ENCODE measurements at places on chromosomes 7 and 10.

DNA sequence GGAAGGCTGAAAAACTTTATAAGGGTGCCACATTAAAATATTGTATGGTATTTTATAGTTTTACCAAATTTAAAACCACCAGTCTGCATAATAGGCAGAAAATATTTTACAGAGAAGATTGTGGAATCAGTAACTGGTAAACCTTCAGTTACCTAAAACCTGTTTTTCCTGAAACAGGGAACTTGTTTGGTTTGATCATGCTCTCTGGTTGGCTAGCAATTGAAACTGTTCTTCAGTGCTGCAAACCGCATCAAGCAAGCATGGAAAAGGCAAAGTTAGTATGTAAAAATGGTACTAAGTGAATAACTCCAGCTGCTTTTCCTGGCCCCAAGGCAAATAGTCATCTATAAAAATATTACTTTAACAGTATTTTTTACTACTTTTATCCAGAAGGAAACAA, 316.9 kb upstream of the LRRN3 start:
- DNase-seq: no peak

- DNase-seq: no peak
Measured at GRCh38 chr10:30460121-30460520, 26.1 kb downstream of the MAP3K8 start.

DNA sequence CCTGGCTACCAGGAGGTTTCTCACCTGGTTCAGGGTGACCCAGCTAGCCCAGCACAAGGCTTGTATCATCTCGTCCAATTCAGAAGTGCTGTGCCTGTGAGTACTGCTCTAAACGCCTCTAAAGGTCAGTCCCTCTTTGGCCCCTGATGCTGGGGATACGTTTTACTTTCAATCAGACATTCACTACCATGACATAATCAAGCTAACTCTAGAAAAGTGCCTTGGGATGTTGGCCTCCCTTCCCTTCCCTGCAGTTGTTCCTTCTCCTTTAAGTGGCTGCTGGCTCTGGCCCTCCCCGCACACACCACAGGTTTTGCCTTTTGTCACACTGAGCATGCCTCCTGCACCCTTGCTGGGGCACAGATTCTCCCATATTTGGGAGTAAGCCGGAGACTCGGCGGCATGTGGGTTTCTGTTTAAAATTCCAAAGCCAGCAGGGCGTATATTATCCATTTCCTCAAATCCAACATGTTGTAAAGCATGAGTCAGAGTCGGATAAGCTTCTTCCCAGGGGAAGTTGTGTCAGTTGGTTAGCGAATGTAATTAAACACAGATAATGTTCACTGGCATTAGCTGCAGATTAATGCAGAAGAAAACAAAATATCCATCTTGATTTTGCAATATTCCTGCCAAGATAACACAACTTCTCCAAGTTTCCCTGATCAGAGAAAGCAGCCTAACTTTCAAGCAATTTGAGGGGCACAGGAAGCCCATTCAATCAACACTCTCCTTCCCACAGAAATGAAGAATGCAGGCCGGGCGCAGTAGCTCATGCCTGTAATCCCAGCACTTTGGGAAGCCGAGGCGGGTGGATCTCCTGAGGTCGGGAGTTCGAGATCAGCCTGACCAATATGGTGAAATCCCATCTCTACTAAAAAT, 31.8 kb upstream of the VCL start:
- peak; percentile 32 for DNase-seq

DNA sequence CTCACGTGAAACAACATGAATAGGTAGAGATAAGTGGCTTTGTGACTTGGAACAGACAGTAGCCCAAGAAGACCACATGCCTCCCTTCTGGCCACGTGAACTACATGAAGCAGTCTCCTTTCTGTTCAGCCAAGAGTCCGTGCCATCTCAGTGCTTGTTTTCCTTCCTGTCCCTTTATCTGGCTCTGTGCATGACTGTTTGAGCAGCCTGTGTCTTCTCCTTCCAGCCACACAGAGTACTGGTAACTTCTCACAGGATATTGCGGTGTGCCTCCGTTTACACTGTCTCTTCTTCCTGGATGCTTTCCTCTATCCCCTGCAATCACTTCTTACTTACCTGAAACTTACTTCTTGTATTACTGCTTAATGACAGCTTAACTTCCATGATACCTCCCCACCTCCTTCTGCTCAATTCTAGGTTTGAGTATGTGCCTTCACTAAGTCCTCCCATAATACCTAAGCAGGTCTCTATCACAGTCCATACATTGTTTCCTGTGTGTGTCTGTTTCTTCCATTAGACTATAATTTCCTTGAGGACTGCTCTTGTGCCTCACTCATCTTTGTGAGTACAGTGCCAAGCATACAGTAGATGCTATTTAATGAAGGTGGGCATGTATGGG, 748.7 kb downstream of the AUTS2 start:
- no peak for DNase-seq

- no peak for DNase-seq
Measured at GRCh38 chr10:4733150-4733842, 92.7 kb upstream of the AKR1E2 start.

- DNase-seq: no peak
Measured at GRCh38 chr10:109978481-109978880, 29.3 kb upstream of the ADD3 start.

- DNase-seq: no peak
Measured at GRCh38 chr7:137402536-137403352, 59.2 kb upstream of the PTN start.

GRCh38 chr10:74096777-74097176, 53.9 kb downstream of the AP3M1 start:
- no peak for DNase-seq

- no peak for DNase-seq
Measured at GRCh38 chr10:62333135-62333889, 40.9 kb upstream of the ZNF365 start.

- no peak for DNase-seq
Measured at GRCh38 chr7:64183126-64183742, 23.8 kb upstream of the ZNF735 start.

DNA sequence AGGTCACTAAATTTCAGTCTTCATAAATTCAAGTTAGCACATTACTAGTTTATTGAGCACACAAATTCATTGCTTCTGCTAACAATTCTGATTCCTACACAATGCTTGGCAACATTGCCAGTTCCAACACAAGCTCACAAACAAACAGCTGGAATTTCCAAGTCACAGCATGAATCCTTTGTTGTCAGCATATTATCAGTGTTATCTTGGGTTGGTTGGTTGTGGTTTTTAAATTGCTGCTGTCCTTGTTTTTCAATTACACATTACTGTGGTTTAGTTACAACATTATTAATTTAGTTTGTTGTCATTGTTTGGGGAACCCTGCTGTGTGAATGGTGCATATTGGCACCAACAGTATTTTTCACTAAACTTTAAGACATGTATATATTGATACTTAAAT, 86.0 kb upstream of the ARID5B start:
- no peak for DNase-seq

DNA sequence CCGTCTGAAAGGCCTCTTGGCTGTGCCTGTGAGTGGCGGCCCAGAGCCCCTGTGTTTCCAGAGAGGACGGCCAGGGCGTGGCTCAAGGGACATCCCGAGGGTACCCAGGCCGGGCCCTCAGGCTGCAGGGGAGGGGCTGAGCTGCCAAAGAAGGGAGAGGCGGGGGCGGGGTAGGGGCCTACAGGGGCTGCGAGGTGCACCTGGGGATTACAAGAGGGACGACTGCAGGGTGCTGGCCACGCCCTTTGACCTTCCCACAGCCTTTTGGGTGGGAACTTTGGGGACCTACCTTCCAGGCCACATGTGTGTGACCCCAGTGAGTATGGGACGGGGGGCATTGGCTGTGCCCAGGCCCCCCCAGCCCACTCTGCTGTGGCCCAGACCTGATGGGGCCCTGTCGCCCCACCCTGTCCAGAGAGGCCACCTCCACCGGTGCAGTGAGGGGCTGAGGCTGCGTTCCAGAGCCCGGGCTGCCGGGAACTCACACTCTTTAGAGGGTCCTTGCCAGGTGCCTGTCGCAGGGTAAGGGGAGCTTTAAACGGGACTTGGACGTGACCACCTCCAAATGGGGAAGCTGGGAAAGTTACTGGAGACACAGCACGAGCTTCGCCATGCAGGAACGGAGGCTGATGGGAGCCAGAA, 19.0 kb upstream of the NKX6-2 start:
- no peak for DNase-seq

DNA sequence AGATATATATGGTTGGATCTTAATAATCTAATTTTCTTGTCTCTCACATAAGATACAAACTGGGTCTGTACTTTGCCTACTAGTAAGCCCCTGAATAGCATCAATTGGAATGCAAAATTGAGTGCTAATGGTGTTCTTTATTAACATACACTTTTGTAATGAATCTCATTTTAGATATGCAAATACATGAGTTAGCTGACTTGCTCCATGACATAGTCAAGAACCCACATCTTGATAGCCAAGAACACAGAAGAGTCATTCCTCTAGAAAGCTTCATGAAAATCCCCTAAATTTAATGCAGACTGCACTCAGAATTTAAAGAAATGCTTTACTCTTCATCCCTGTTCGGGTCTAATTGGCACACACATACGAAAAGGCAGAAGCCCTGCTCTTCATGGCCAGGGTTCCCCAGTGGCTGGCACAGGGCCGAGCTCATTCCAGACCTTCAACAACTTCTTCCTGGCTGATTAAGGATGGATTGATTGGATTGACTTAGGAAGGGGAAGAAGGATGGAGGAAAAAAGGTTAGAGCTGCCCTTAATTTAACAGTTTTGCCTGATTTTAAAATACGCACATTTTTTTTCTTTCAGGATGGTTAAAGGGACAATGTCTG, 431.1 kb upstream of the KLF6 start:
- no peak for DNase-seq

- no peak for DNase-seq
Measured at GRCh38 chr7:155122831-155123230, 52.7 kb downstream of the HTR5A start.

DNA sequence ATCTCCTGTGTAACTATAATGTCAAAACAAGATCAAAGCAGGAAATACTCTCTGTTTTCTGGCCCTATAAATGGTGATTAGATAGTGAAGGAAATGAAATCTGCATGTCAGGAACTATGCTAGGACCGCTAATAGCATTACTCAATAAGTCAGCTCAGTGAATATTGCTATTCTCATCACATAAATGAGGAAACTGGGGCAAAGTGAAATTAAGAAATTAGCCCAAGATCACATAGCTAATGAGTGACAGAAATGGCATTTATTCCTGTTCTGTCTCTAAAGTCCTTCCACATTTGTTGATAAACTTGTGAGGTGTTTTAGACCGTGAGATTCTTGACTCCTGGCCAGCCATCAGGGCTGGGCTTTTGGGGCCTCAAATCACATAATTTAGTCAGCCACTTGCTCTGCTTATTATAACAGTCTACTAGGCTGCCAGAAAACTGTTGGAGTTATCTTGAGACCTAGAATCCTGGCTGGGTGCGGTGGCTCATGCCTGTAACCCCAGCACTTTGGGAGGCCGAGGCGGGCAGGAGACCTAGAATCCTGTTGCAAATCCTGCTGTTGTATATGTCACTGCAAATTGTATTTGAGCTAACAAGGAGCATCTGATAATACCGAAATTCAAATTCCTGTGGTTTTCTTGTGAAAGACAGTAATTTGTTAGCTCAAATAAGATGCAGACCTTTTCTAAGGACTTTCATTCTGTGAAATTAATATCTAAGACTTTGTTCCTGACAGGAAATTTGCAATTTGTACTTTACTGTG, 66.5 kb upstream of the SHTN1 start:
- DNase-seq: no peak

- no peak for DNase-seq
Measured at GRCh38 chr7:29569648-29570047, 6.0 kb downstream of the PRR15 start.

DNA sequence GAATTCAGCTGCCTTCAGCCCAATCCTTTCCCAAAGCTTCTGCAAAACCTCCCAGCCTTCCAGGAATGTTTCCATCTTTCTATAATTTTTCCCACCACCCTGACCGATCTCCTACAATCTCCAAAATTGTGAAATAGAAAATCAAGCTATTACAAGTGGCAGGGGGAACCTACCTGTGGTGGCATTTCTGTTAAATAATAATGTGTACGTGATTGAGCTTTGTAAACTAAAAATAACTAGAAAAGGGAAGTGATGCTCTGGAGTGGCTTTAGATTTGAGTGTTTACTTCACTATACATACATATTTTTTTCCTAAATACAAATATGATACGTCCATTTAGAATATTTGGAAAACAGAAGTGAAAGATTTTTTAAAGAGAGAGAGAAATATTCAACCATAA, 593.6 kb downstream of the GRM8 start:
- no peak for DNase-seq

DNA sequence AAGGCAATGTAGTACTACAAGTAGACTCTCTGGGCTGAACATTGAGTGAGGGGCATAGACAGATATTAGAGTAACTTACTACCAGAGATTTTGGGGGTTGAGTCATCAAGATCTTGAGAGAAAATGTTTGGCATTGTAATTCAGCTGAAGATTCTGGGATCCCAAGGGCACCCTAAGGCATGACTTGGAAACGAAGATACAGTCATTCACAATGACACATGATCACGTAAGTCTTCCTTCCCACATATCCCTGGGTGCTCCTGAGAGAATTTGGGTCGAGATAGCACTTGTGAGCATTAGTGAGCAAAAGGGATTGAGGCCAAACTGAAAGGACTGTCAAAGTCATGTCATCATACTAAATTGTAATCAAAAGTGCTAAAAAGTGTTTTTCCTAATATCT, 192.5 kb upstream of the PCLO start:
- no peak for DNase-seq

DNA sequence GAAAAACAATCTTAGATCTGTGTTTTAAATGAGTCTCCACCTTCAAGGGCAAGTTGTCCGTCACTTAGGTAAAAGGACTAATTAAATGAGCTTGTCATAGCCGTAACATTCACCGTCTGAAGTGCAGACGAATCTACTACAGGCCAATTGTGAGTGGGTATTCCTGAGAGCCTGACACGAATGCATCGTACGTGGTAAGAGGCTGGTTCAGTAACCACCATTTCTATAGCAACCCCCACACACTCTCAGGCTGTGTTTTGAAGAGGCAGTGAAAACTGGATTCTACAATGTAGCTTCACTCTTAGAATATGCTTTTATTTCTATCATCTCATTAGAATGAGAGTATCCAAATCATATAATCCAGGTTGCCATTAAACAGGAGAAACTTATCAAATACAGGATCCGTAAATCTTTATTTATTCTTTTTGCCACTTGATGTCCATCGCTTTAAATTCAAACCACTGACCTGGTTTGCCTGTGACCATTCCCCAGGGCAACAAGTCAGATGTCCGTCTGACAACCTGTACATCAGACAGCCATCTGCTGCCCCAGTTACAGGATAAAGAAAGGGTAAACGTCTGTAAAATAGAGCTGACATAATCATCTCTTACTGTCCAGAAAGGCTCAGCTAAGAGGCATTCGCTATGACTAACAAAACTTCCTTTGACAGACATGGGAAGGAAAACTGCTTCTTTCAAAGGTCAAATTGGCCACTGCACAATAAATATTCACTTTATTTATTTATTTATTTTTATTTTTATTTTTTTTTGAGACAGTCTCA, 70.3 kb upstream of the NMT2 start:
- no peak for DNase-seq

DNA sequence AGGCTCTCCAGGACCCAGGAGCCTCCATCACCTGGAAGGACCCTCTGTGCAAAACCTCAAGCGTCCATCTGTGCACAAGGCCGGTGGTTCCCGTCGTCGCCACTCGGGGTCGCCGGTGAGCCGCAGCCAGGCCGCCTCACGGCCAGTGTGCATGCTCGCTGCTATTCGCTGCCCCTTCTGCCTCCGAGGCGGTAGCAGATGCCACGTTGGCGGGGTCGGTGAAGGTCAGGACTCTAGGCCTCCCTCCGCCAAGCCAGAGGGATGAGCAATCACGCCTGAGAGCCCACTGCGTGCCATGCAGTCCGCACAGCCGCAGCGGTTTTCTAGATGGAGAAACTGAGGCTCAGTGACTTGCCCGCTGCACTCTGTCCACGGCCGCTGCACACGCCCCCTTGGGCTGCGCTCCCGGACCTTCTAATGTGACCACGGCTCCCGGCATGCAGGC, 5.7 kb downstream of the UPK3B start:
- no peak for DNase-seq

Data from omental fat pad (tissue), 4 donors.